Thymus (tissue), 14 donors: ENCODE measurements at places on chromosomes 5 and 9.
A peak's percentile ranks its signal among the peaks of the same experiment; 100 is the strongest.

- DNase-seq, result no peak
These were observed 127.0 kb downstream of the PRELID2 start for GRCh38 chr5:145708169-145708568.

- no peak for DNase-seq
These were observed 166.3 kb downstream of the ATP10B start for GRCh38 chr5:160685695-160686094.

- no peak for DNase-seq
These were observed 134.4 kb downstream of the FGF1 start for GRCh38 chr5:142551338-142552067.

- peak; percentile 65 for DNase-seq
These were observed 6.5 kb upstream of the C9 start for GRCh38 chr5:39370555-39371366.

- DNase-seq, result no peak
These were observed 276.2 kb upstream of the SLC30A5 start for GRCh38 chr5:68817632-68818031.

DNA sequence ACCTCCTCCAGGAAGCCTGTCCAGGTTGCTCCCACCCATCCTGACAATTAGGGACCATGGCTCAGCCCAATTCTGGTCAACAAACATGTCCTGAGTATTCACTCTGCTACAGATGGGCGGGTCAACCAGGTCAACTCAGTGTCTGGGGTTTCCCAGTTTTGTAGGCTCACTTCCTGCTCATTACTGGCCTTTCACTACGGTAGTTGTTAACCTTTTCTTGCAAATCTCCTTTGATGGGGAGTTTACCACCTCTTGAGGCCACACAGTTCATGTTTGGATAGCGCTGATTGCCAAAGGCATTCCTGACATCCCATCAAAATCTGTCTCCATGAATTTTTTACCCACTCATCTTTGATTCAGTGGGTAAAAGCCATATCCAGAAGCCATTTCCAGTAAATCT lies 13.8 kb downstream of the TMEM8B start:
- DNase-seq, result no peak

DNA sequence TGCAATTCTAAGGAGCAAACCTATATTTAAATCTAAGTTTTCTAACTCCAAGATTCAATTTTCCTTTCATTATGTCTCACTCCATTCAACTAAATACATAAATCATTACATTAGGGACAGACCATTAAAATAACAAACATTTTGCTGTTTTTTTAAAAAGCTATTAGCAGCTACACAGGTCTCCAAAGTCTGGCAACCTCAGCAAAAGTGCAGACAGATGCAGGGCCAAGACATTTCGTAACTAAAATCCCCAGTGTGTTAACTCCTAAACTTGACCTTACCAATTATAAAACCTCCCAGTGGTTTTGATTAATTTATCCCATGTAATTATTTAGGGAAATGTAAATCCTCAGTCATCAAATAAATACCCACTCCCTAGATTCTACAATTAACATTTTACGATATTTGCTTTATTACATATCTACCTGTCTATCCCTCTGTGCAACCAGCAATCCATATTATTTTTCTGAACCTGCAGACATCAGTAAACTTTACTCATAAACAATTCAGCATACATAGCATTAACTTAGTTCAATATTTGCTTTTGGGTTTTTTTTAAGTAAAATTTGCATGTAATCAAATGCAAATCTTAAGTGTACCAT lies 64.7 kb downstream of the RGS7BP start:
- DNase-seq, result no peak

DNA sequence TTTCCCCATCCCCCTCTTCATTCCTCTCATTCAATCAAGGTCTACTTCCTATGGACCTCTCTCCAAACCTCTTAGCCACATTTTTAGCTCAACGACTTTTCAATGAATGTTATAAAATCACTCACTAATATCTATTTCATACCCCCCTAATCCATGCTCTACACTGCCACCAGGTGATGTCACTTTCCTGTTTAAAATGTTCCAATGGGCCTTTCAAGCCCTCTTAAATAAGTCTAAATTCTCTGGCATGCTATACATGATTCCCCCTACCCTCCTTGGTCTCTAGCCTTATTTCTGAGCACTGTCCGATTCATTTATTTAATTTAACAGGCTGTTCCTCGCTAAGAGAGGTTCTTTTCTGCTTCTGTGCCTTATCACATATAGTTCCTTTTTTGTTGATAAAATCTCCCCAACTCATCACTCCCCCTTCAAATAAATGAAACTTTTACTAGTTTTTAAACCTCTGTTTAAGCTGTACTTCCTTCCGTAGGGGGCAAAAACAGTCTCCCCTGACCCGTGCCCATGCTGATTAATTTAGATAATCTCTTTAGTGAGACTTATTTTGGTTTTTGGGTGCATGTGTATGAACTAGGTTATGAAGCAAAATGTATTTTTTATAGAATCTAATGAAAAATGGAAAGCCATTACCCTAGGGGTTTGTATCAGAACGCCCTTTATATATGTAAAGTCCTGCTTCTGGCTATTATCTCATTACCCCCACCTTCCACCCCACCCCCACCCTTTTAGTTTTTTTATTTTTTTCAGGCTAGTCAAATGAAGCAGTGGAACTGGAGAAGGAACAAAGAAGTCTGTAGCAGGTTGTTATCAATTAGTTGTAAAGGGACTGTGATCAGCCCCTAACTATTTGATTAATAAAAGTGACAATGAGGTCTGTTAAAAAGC lies 9.0 kb downstream of the ABHD17B start:
- no peak for DNase-seq

DNA sequence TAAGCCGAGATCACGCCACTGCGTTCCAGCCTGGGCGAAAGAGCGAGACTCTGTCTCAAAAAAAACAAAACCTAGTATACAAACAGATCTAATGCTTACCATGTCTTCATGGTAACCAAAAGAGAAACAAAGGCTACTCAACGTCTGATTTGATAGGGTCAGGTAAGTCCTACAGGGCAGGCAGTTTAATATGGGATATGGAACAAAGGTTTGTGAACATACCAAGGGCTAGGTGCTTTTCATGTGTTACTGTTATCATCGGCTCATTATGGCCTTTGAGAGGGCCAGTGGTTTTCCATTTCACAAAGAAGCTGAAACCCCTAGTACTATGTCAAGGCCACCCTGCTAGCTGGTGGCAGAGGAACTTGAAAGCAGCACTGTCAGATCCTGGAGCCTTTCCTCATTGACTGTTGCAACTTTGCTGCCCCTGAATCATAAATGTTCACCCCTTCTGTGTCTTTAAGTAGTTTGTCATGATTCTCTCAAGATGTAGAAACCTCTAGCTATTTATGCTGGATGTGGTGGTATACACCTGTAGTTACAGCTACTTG lies 5.1 kb downstream of the IQGAP2 start:
- no peak for DNase-seq

DNA sequence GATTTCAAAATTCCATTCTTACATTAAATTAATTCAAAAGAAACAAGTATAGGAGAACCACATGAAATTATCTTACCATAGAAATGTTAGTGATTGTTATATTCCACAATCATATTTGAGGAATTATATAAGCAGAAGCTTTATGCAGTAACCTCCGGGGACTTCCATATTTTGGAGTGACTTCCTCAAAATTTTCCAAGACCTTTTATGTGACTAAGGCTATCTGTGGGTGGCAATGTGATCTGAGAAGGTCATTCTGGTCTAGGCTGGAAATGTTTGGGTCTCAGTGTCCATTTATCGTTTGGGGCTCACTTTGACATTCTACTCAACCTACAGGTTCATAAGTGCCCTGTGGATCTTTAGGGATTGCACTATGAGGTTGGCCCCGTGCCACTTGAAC lies 776.6 kb downstream of the CDH12 start:
- DNase-seq, result no peak

- no peak for DNase-seq
These were observed 196.6 kb downstream of the GNA14 start for GRCh38 chr9:77451507-77451906.

GRCh38 chr5:10485142-10485795 lies 43.6 kb downstream of the ROPN1L start:
- no peak for DNase-seq

DNA sequence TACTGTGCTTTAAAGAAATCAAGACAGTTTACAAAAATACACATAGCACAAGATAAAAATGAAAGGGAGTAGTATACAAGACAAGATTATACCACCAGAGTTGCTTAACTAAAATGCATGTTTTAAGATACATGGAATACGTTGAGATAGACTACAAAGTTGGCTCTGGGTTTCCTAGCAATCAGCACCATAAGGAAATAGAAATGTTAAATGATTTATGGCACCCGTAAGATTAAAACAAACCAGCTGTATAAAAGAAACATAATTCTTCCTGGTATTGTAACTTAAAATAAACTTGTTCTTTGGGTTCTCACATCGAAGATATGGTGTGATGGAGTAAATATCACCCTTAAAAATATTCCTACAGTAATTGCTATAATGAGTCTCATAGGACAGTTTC lies 9.9 kb upstream of the CSNK1G3 start:
- no peak for DNase-seq

GRCh38 chr9:7284117-7284516 lies 515.5 kb downstream of the DMAC1 start:
- DNase-seq, result no peak

GRCh38 chr9:121556580-121556979 lies 56.9 kb upstream of the GGTA1 start:
- no peak for DNase-seq

DNA sequence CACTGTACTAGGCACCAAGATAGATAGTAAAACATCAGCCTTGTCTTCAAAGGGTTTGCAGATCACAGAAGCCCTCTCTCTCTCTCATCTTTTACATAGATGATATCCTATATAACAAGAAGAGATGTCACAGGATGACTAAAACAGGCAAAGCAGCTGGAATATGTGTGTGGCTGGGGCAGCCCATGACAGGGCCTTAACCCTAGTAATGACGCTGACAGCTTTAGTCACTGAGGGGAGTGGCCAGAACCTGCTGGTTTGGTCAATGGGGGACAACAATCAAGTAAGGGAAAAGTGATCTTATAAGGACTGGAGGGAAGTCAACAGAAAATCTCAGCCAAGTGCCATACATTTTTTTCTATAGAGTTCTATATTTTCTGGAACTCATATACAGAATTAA lies 41.9 kb upstream of the RIC1 start:
- no peak for DNase-seq

- no peak for DNase-seq
These were observed 28.8 kb upstream of the RNU6ATAC start for GRCh38 chr9:134192951-134193731.

- no peak for DNase-seq
These were observed 1.8 kb downstream of the HSPB3 start for GRCh38 chr5:54457094-54457862.

DNA sequence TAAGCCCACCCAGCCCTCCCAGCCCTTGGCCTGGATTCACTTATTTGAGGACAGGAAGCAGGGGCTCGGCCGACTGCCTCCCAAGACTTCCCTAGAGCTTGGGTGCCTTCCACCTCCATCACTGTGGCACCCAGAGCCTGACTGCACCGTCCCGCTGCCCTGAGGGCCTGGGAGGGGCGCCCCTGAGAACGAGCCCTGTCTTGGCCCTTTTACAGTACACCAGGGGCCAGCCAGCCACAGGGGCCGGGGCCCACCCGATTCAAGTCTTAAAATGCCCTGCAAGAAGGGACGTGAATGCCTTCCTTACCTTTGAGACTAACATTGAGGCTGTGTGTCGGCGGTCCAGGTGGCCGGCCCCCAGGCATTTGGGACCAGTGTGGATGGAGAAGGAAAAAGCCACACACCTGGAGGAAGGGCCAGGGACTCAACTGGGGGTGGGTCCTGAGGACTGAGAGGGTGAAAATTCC lies 16.8 kb downstream of the FAM78A start:
- DNase-seq, result no peak

DNA sequence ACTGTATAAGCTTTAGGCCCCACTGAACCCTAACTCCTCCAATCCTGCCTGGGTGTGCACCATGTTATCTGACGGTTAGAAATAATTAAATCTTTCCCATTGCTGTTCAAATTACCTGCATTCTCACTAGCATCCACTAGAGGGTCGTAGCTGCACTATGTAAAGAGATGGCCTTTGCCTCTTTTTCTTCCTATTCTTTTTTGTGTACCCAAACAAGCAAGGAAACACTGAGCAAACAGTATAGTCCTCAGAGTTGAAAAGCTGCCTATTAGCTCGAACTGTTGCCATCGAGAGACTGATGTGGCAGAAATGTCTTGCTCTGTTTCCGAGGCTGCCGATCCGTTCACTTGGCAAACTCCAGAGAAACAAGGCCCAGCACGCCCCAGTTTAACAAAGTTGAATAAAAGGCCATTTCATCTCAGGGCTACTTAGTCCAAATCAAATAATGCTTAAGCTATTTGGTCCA lies 163.8 kb upstream of the TRPM3 start:
- DNase-seq, result peak; percentile 30

GRCh38 chr9:36415822-36416525 lies 15.9 kb upstream of the RNF38 start:
- DNase-seq, result no peak

GRCh38 chr9:137240318-137240840 lies 708 bp upstream of the TUBB4B start:
- peak; percentile 59 for DNase-seq

- DNase-seq, result peak; percentile 16
These were observed 2.9 kb downstream of the FREM1 start for GRCh38 chr9:14907360-14907685.

- DNase-seq, result peak; percentile 72
These were observed 552 bp downstream of the OTULINL start for GRCh38 chr5:14581891-14582796.

DNA sequence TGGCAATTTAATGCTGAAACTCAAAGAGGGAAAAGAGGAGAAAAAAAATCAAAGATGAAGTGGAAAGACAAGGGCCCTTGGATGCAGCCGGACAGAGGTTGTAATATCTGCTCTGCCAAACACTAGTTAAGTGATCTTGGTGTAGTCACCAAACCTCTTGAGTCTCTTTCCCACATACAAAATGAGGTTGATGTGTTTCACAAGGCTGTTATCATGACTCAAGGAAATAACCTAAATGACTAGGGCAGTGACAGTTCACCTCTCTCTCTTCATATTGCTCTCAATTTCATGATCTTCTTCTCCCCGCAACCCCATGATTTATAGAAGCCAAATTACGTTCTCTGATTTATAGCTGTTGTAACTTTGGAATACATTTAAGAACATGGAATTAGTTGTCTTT lies 44.9 kb downstream of the PIK3R1 start:
- DNase-seq, result no peak

DNA sequence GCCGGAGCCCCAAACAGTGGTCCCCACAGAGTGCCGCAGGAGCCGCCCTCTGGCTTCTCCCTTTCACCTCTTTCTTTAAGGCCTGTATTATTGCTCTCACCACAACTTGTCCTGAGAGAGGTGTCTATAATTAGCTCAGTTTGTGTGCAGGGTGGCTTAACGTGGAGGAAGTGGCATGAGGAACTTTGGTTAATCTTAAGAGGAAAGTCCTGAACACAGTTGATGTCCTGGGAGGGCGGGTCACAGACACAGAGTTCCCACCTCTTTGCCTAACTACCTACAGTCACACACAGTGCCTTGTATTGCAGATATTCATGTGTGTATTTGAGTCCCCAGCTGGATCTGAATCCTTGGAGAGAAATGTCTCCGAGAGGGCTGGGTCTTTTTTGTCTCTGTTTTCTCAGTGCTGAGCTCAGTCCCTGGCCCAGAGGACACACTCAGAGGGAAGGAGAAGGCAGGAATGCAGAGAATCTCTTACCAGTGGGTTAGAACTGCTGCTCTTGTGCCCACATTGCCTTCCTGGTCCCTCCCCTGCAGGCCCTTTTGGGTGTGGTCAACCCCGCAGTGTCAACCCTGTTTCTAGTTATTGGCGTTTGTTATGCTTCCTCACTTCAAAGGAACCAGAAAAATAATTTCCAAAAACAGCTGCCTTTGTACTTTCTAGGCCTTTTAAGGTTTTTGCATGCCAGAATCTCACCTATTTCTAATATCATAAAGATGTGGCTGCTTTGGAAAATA lies 392.5 kb downstream of the KDM4C start:
- no peak for DNase-seq
